ENCODE measurements at places on chromosomes 5 and 9.

DNA sequence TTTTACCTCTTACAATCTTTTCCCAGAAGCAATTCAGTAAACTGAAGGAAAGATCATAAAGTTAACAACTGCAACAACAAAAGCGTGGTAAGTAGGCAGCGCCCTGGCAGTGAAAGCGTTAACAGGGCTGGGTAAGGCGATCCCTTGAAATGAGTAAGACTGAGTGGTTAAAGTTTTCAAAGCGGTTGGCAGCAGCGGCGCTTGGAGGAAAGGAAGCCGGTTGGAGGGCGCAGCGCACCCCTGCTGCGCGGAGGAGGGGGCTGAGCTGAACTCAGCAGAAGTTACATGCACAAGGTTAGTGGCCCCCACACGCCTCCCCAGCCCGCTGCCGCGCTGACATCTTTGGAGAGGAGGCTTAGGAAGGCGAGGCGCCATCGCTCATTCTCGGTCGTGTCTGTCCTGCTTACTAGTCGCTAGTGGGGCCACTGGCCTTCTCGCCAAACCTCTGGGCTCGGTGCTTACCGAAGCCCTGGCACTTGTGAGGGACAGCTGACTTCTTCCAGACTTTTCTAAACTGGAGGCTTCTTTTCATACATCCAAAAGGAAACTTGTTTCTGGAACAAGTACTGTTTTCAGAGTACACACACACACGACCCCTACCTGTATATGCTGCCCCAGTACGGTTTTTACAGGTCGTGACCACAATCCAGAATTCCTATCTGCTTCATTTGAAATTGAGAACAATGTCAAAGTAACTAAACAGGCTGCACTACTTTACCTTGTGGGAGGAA lies at the start of gene SH3RF2:
TSS of gene SH3RF2 (plus strand) at position 178 of the 731 bp plus-strand sequence. CDS start 1,351 bp downstream, outside the sequence.
- DNase-seq, result no peak

DNA sequence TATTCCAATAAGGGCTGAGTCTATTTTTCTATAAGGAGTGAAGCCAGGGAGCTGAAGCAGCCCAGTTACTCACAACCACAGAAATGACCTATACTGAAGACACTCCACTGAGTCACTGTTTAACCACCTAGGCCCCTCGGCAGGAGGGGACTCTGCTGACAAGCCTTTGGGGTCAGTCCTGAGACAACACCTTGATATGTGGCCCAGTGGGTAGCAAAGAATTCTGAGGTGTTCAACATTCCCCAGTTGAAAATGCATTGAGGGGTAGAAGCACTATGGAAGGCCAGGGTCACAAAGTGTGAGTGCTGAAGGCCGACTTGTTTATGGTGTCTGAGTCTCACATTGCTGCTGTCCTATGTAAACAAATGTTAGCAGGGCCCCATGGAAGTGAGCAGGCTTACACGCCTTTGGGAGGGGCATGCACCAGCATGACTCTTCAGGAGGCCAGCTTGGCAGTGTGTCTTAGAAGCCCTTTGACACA lies 112.6 kb upstream of the NFIL3 start:
- DNase-seq, result no peak

- DNase-seq, result no peak
These were observed 106.5 kb upstream of the LPAR1 start for GRCh38 chr9:111144741-111145140.

- no peak for DNase-seq
These were observed 77.9 kb downstream of the SEMA5A start for GRCh38 chr5:9468060-9468388.

- no peak for DNase-seq
These were observed 681 bp downstream of the F2R start for GRCh38 chr5:76716456-76717157.

Measured in bone marrow (tissue), 2 donors.